ENCODE measurements at places on chromosomes 12 and 14.

DNA sequence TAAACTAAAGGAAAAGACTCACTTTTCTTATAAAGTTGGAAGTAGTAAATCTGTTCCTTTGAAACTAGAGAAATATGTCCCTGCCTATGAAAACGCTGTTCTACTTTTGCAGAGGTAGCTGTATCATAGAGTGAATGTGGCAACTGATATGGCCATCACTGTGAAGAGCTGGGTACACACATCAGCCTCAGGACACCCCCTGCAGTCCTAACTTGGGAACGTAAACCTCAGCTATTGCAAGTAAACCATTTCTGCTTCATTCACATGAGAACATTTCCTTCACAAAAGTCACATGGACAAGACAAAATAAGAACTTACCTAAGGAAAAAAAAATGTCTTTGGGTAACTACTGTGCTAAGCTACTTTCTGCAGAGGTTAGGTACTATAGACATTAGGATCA lies 233.3 kb upstream of the PPFIA2 start:
- DNase-seq, result no peak

- DNase-seq, result no peak
These were observed 49.0 kb upstream of the PIWIL1 start for GRCh38 chr12:130288691-130289090.

DNA sequence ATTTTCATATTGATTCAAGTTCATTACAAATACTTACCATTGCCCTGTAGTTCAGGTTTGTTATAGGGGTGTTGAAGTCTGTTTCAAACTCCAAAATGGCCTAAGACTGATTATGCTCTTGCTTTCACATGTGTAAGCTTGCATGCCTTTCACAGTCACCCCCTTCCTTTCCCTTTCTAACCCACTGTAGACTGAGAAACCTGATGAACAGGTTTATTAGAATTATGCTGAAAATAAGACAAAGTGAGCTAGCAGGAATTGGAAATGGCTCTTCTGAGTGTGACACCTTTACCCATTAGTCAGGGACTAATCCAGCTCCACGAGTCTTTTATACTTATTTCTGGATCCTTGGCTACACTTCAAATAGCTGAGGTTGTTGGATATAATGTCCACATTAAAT lies 38.9 kb downstream of the FBXO33 start:
- no peak for DNase-seq

DNA sequence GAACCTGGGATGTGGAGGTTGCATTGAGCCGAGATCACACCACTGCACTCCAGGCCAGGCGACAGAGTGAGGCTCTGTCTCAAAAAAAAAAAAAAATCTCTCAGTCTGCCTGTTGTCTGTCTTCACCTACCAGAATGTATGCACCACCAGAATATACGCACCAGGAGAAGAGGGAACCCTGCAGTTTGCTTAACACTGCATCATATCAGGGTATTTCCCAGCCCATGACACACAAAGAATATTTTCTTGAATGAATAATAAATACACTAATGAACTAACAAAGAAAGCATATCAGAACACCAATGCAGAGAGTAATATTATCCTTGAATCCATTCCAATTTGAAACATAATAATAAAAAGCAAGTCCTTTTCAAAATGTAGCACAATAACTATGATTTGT lies 44.2 kb upstream of the FOXN3 start:
- DNase-seq, result no peak

- no peak for DNase-seq
These were observed 984.3 kb upstream of the FBXO33 start for GRCh38 chr14:40416565-40416964.

GRCh38 chr14:64753374-64753773 lies 49.1 kb downstream of the PLEKHG3 start:
- no peak for DNase-seq

- no peak for DNase-seq
These were observed 7.8 kb upstream of the EGLN3 start for GRCh38 chr14:33958605-33959226.

GRCh38 chr12:93127582-93128331 lies 198.7 kb upstream of the EEA1 start:
- DNase-seq, result no peak

DNA sequence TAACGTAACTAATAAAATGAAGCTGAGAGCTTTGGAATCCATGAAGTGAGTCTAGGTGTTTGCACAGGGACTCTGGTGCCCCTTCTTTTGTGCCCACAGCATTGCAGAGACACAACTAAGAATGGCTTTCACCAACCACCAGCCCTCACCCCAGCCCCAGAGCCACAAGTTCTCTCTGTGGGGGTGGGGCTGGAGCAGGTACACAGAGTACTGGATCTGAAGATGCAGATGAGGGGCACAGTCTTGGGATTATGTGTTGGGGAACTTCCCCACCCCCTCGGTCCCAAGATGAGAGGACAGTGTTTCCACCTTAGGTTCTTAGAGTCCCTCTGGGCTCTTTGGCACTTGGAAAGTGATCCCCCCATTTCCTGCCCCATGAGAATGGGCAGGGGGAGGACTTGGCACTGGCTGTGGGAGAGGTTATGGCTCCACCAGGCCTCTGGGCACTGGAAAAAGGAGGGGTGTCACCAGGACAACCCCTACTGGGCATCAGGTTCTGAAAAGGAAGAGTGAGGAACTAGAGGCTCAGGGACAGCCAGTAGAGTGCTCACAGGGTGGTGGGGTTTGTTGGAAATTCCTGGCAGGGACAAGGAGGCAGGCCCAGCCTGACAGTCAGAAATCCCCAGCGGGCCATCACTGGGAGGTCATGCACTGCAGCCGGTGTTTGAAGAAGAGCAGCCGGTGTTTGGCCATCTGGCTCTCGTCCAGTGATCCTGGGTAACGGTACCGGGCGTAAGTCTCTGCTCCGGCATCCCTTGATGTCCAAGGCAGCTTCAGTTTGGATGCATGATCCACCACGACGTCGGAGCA lies 6.7 kb downstream of the B4GALNT1 start:
- no peak for DNase-seq

GRCh38 chr12:54945082-54945481 lies 39.5 kb downstream of the TESPA1 start:
- no peak for DNase-seq

- no peak for DNase-seq
These were observed 211.9 kb upstream of the ARHGAP5 start for GRCh38 chr14:31864937-31865855.

GRCh38 chr14:58397156-58397555 lies 1.4 kb downstream of the TOMM20L start:
- no peak for DNase-seq

GRCh38 chr14:29156096-29156495 lies 389.5 kb downstream of the FOXG1 start:
- no peak for DNase-seq

GRCh38 chr14:103058164-103059055 lies 1.1 kb upstream of the CDC42BPB start:
- DNase-seq, result no peak

GRCh38 chr12:14431975-14432374 lies 66.5 kb downstream of the ATF7IP start:
- DNase-seq, result no peak
